ENCODE measurements at places on chromosomes 4 and X.

GRCh38 chrX:118345464-118346257 lies at the start of gene WDR44:
Gene WDR44, plus strand, starts transcription at chrX:118346106. Its CDS starts 398 bp downstream, at chrX:118346504.
- peak; percentile 81 for DNase-seq

GRCh38 chr4:37767546-37767945 lies 58.9 kb upstream of the PGM2 start:
- no peak for DNase-seq

DNA sequence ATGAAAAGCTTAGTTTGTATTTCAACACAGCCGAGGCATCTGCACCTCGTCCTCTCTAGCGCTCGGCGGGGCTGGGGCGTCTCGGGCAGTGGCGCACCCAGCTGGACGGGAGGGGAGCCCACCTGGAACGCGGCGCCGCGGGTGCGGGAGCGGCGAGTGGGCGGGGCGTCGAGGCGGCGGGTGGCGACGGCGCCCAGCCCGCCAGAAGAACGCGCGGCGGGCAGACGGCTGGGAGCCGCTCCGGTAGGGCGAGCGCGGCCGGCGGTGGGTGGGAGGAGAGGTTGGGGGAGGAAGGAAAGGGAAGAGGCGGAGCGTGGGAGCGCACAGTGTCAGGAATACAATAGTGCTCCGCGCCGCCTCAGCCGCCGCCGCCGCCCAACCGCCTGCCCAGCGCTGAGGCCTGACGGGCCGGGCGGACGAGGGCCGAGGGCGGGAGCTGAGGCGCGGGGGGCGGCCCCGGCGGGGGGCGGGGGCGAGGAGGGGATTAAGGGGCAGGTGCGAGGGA lies at the start of gene JADE3:
TSS of gene JADE3 (plus strand) at position 324 of the 505 bp plus-strand sequence. CDS start 72,474 bp downstream, outside the sequence.
- DNase-seq = no peak

DNA sequence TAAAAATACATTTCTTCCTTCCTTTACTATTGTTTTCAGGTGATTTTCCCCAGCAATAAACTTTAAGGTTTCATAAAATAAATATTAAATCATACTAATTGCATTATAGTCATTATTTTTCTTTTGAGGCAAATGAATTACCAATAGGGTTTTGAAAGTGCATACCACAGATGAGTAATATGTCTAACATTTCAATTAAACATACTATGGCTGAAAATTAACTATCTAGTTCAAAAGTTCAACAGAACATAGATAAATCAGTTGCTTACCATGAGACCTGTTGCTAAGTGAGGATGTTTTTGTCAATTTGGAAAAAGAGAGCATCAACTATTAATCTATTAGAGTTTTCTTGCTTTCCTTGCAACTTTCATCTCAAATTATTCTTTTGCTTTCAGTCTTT lies 35.0 kb downstream of the NPY5R start:
- no peak for DNase-seq

- DNase-seq = no peak
Observed at GRCh38 chr4:162705130-162705803, 461.4 kb downstream of the NAF1 start.

GRCh38 chr4:80361329-80361900 lies 25.9 kb downstream of the CFAP299 start:
- DNase-seq = no peak

DNA sequence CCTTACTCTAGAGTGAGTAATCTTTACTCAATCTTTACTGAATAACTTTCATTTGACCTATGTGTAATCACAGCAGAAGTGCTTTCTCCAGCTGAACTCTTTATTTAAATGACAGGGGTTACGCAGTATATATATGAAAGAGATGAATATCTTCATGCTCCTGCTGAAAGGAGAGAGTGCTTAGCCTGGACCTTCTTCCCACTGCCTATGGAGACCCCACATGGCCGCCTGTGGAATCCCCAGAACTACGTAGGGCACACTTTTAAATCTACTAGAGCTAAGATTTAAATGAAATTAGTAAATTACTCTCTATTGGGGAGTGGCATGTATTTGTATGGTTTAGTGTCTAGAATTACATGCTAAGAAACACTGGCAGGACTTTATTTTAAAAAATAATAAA lies 391.2 kb downstream of the ANKRD50 start:
- no peak for DNase-seq

DNA sequence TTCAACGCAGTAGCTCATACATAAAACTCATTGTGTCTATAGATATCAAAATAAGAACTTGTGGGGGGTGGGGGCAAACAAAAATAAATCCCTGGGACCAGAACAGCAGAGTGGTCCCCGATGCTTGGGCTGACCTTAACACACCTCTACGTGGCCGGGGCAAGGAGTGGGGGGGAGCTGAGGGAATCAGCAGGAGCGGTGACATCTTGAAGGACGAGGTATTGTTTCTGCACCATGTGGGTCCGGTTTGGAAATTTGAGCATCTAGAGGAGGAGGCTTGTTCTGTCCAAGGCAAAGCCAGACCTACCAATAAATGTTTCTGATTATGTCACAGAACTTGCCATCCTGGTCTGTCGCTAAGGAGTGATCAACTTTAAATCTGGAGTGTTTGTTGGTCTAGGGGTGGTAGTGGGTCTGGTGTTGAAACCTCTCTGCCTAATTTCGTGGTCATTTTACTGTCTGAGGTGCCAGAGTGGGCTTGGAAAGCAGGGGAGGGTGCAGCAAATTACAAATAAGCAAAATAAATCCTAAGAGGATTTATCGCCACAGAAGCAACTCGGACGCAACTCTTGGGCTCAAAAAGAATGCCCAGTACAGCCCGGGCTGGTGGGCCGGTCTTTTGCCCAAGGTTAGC lies 774 bp upstream of the RAPGEF2 start:
- no peak for DNase-seq

- no peak for DNase-seq
Observed at GRCh38 chr4:165504184-165504583, 125.4 kb downstream of the CPE start.

DNA sequence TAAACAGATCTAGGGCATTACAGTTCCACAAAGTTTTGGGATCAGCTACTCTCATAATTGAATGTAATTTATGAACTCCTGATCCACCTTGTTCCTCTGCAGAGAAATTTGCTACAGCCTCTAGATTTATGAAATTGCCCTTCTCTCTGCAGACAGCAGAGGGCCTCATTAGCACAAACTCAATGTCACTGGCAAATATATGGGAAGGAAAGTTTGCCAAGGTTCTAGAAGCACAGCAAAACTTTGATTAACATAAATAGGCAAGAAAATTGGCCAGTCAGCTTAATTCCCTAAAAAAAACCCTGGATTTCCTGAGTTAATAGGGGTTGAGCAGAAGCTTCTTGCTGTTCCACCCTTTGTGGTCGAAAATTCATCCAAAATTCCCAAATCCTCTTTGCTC lies 31.5 kb downstream of the PRPS1 start:
- no peak for DNase-seq

GRCh38 chrX:138908577-138908976 lies 197.1 kb upstream of the FGF13 start:
- no peak for DNase-seq

- no peak for DNase-seq
Observed at GRCh38 chr4:110510955-110511544, 35.1 kb downstream of the ENPEP start.

DNA sequence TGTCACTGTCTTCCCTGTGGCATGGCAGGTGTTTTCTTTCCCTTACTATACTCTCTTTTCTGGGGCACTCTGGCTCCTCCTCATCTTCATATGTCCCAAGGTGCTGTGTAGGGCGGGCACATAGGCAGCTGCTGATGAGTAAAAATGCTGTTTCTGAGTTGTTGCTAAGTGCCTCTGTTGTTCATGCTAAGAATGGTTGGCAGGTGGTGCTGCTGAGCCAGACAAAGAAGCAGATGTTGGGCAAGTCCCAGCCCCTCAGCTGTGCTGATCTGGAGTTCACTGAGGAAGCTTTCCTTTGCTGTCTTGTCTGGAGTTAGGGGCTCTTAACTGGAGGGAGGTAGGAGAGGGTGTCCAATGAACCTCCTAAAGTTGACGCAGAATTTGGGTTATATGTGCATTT lies 40.6 kb downstream of the HADH start:
- DNase-seq = peak; percentile 23

DNA sequence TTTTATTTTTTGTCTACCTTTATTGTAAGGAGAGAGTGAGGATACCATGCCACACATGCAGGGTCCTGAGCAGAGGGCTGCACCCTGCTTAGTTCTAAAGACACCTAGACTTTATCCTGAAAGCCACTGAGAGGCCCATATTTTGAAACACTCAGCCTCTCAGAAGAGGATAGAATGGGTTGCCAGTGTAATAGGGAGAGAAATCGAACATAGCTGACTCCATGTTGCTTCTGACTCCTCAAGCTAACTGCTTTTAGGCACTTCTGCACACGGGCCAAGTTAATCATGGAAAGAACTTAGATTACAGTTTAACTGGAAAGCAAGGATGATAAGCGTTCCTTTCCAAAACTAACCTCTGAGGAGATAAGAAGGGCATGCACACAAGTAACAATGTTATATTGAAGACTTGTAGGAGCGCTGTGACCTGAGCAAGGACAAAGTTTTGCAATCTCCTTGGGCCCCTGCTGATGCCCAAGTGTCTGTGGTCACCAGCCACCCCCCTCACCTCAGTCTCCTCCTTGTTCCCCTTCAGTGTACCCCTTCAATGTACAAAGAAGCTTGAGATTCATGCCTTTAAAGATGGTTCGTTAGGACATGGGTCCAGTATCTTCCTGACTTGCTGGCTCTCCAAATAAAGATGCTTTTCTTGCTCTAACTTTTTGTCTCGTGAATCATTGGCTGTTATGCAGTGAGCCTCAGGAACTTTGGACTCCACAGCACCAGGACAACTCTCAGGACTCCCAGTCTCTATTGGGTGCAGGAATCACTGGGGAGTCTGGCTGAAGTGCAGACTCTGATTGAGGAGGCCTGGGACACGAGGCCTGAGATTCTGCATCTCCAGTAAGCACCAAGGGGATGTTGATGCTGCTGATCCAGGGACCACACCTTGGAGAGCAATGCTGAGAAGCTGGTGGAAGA lies 25.4 kb upstream of the CD99 start:
- DNase-seq = no peak

GRCh38 chrX:11364835-11365234 lies 71.6 kb downstream of the AMELX start:
- no peak for DNase-seq

DNA sequence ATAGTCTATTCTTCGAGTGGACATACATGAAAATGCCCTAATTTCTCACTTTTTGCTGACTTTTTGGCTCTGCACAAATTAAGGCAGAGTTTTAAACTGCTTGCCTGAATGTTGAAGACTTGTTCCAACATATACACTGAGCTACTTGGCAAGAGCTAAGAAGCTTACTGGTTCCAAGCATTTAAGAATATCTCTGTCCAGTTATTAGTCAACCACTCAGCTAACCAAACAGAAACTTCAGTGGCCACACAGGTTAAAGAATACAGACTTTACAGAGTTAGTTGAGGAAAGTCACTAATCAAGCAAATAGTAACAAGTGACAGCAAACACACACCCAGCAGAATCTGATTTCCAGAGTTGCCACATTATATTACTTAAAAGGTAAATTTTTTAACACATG lies 35.5 kb downstream of the AMER1 start:
- no peak for DNase-seq

DNA sequence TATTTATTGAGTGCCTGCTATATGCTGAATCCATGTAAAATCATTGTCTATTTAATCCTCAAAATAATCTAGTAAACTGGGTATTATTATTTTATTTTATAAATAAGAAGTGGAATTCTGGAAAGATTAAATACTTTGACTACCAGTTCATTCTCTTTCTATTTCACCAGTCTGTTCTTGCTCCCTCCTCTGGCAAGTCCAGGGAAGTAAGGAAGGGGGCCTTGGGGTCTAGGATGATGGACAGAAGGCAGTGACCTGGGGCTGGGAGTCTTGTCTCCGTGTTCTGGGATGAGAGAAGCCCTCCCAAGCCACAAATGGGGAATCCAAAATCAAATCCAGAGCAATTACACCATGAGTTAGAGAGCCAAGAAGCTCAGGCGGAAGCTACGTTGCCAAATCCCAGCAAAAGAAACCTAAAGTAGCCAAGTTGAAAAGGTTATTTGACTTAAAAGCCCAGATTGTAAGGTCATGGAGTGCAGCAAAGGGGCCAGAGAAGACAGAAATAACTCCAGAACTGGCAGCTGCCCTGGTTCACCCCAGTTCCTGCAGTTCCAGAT lies 28.3 kb upstream of the PARM1 start:
- no peak for DNase-seq

DNA sequence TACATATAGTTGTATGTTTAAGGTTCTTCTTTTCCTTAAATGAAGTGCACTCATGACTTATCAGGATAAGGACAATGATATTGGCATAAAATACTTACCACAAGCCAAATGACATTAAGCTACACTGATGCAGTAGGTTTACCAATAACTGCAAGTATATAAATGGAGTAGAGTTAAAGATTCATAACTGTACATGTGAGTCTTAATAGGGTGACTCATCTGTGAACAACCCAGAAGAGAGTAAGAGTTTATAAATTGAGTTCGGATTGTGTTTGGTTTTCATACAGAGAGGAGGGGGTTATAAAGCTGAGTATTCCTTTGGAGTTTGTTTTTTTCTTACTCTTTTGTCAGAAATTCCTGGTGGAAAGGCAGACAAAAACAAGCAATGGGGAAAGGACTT lies 144.8 kb downstream of the TLL1 start:
- DNase-seq = no peak

DNA sequence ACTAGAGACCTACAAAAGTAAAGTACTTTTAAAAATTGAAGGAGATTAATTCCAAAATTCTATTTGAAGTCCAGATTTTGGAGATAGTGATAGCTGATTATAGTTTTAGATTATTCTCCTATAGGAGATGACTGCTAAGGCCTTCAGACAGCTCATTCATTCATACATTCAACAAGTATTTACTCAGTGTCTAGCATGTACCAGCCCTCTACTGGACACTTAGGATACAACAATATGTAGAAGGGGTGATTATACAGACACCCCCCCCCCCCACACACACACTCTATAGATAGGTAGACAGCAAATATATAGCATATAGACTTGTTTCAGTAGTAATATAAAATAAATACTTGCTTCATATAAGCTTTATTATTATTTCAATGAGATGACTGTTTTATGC lies 60.4 kb upstream of the TAF9B start:
- no peak for DNase-seq

GRCh38 chr4:3223956-3224748 lies 24.8 kb upstream of the MSANTD1 start:
- no peak for DNase-seq

- no peak for DNase-seq
Observed at GRCh38 chrX:118522230-118522926, 26.8 kb downstream of the DOCK11 start.

- no peak for DNase-seq
Observed at GRCh38 chr4:153204247-153204671, at the start of gene TRIM2. Gene TRIM2, plus strand, starts transcription at chr4:153204443. Its CDS starts 88 bp downstream, at chr4:153204531.

- no peak for DNase-seq
Observed at GRCh38 chr4:82415922-82416365, 14.3 kb downstream of the HNRNPDL start.

- DNase-seq = no peak
Observed at GRCh38 chrX:118216087-118216486, 99.5 kb upstream of the KLHL13 start.

DNA sequence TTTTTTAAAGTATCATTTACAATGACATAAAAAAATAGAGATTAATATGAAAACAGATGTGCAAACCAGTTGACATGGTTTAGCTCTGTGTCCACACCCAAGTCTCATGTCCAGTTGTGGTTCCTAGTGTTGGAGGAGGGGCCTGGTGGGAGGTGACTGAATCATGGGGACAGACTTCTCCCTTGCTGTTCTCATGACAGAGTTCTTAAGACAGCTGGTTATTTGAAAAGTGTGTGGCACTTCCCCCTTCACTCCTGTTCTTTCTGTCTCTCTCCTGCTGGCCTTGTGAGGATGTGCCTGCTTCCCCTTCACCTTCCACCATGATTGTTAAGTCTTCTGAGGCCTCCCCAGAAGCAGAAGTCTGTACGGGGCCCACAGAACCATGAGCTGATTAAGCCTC lies 23.8 kb downstream of the CNOT6L start:
- DNase-seq = no peak

- DNase-seq = no peak
Observed at GRCh38 chr4:47187608-47188007, 156.2 kb downstream of the GABRB1 start.

All from stimulated activated CD8-positive, alpha-beta memory T cell treated with anti-CD3 and anti-CD28 coated beads, Interleukin-7, amount 100 ng/mL, for 1 hour (primary cell).